M059J (cell line): ENCODE measurements at places on chromosomes 1 and 21. TPM values are rescaled to one million over a fixed set of nuclear protein-coding genes. Genes with fewer than 3 reads are reported as not detected.

Gene CXADR
- total RNA-seq, result 17.7 and 24.1 TPM in 2 replicates

Gene TSPEAR
- not detected in 2 replicates for total RNA-seq

Gene IPO9
- 31.3 and 43.9 TPM in 2 replicates for total RNA-seq

Gene ATP1A4
- not detected in 2 replicates for total RNA-seq

Gene CA6
- total RNA-seq, result not detected in 2 replicates

Gene RGSL1
- not detected in 2 replicates for total RNA-seq

- DNase-seq, result no peak
Observed at GRCh38 chr21:31482460-31482859, 138.4 kb upstream of the TIAM1 start.

DNA sequence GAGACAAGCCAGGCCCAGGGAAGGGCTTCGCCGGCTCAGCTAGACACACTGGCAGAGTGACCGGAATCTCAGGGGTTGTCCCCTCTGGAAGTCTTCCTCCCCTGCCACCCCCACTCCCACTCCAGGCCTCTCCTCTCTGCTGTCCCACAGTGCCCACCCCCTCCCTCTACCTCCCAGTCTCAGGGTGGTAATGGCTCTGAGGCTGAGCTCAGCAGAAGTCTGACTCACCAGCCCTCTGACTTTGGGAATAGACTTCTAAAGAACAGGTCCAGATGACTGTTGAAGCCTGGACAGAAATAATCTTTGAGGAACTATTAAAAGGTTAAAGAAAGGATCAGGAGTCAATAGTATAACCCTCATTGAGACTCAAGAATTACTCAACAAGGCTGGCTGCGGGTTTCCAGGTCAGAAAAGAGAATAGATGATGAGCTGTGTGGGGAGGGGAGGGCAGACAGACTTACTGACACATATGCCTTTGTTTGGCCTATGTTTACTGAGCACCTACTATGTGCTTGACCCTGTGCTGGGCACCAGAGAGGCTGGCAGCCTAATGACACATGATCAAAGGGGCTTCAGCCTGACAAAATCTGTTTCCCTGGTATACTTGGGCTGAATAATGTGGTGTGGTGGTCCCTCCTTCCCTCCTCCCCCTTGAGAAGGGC, 8.2 kb downstream of the HCRTR1 start:
- DNase-seq, result peak; percentile 67

DNA sequence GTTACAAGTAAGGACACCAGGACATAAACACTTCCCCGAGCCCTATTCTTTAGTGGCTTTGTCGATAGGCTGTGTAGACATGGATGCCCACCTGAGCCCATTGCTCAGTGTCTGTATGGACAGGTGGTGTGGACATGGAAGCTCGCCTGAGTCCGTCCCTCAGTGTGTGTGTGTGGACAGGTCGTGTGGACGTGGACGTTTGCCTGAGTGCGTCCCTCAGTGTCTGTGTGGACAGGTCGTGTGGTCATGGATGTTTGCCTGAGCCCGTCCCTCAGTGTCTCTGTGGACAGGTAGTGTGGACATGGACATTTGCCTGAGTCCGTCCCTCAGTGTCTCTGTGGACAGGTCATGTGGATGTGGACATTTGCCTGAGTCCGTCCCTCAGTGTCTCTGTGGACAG, 38.7 kb upstream of the COL6A2 start:
- DNase-seq, result no peak

DNA sequence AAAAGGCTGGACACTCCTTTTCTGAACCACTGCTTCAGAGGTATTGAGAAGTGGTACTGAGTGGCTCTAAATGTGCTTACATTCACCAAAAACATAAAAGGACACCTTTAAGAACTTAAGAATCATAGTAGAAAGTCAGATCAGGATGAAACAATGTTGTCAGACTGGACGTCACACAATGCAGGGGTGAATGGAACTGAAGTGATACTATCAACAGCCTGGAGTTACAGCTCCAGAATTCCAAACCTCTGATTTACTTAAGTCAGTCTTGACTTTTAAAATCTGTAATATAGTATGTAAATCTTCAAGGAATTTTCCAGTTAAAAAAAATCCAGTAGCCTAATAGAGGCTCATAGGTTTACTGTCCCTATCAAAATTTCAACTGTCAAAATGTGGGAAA, 19.3 kb downstream of the ELK4 start:
- DNase-seq, result no peak

DNA sequence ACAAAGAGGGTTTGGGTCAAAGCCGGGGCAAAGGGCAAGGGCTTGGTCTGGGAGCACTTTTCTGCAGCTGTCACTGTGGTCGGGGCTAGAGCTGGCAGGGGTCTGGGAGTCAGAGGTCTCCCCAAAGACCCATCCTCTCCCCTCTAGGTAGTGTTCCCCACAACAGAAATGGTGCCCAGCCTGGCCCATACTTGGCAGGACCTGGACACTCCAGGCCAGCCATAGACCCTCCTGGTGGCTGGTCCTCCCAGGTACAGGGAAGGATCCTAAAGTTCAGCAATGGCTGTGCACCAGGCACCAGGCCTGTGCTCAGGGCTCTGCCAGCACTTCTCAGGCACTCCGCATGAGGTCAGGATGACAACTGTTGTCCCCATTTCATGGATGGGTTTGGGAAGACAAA, 11.0 kb downstream of the ESPN start:
- no peak for DNase-seq

- DNase-seq, result no peak
Observed at GRCh38 chr1:3242408-3243260, 173.6 kb downstream of the PRDM16 start.

DNA sequence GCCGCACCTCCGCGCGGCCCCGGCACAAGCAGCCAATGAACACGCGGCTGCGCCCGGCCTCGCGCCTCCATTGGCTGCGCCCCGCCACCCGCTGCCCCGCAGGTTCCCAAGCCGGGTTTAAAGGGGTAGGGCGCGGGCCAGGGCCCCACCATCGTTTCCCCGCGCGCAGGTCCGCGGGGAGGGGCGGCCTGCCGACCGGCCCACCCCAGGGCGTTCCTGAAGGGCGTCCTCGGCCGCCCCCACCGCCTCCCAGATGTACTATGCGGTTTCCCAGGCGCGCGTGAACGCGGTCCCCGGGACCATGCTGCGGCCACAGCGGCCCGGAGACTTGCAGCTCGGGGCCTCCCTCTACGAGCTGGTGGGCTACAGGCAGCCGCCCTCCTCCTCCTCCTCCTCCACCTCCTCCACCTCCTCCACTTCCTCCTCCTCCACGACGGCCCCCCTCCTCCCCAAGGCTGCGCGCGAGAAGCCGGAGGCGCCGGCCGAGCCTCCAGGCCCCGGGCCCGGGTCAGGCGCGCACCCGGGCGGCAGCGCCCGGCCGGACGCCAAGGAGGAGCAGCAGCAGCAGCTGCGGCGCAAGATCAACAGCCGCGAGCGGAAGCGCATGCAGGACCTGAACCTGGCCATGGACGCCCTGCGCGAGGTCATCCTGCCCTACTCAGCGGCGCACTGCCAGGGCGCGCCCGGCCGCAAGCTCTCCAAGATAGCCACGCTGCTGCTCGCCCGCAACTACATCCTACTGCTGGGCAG, at the start of gene OLIG1:
TSS of gene OLIG1 (plus strand) at position 148 of the 750 bp plus-strand sequence. CDS start at position 254, 106 bp downstream.
- DNase-seq, result peak; percentile 36

GRCh38 chr1:176989754-176990153, 174.8 kb downstream of the ASTN1 start:
- no peak for DNase-seq

DNA sequence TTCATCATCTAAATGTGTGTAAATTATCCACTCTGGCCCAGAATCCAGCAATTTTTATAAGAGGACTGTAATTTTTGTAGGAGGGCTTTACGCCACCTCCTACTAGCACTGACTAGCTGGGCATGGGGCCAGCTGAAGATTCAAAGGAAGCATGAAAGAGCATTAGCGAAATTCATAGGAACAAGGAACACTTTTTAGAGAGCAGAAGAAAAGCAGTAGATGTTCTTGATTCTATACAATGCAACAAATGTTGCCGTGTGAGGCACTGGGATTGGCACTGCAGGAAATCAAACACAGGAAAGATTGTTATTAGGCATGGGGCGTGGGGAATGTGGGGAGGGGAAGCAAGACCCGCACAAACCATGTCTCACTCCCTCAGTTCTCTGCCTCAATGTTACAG, 58.4 kb upstream of the PARP1 start:
- DNase-seq, result peak; percentile 22

- DNase-seq, result no peak
Observed at GRCh38 chr1:68204977-68205630, 27.2 kb downstream of the WLS start.

- DNase-seq, result no peak
Observed at GRCh38 chr1:199152676-199153075, 513.8 kb downstream of the PTPRC start.

GRCh38 chr21:40902299-40902698, 55.3 kb upstream of the DSCAM start:
- DNase-seq, result no peak

GRCh38 chr1:93394514-93394913, 48.8 kb downstream of the DR1 start:
- DNase-seq, result no peak

GRCh38 chr1:192518700-192519099, 56.9 kb upstream of the RGS1 start:
- DNase-seq, result no peak

DNA sequence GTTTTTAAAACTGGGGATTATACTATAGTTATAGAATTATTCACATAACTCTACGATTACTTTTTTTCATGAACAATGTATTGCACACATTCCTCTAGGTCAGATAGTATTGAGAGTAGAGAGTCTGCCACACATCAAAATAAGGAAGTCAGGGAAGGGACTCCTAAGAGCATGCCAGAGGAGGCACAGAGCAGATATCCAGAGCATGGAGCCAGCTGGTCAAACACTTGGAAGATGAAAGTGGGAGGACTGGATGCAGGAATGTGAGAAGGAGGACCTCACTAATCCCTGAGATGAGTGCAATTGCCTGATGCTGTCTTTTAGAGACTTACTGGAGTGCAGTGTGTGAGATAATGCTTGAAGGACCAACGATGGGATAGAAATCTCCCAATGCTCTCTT, 9.6 kb upstream of the RFX5 start:
- DNase-seq, result no peak

DNA sequence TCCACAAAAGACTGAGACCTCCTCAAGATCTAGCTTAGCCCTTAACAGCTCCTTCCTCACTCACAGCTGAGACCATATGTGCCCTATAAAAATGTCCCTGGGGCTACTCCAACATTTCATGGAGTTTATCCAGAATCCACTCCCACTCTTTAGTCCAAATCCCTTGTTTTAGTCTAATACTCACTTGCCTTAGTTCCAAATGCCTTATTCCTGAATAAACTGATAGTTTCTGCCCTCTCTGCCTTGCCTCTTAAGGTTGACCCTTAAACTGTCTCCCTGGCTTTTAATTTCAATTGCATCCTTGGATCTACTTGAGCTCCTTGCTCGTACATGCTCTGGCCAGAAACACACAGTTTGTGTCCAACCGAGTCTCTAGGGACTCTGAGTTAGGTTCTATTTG, 47.3 kb upstream of the LYPLAL1 start:
- DNase-seq, result peak; percentile 17

DNA sequence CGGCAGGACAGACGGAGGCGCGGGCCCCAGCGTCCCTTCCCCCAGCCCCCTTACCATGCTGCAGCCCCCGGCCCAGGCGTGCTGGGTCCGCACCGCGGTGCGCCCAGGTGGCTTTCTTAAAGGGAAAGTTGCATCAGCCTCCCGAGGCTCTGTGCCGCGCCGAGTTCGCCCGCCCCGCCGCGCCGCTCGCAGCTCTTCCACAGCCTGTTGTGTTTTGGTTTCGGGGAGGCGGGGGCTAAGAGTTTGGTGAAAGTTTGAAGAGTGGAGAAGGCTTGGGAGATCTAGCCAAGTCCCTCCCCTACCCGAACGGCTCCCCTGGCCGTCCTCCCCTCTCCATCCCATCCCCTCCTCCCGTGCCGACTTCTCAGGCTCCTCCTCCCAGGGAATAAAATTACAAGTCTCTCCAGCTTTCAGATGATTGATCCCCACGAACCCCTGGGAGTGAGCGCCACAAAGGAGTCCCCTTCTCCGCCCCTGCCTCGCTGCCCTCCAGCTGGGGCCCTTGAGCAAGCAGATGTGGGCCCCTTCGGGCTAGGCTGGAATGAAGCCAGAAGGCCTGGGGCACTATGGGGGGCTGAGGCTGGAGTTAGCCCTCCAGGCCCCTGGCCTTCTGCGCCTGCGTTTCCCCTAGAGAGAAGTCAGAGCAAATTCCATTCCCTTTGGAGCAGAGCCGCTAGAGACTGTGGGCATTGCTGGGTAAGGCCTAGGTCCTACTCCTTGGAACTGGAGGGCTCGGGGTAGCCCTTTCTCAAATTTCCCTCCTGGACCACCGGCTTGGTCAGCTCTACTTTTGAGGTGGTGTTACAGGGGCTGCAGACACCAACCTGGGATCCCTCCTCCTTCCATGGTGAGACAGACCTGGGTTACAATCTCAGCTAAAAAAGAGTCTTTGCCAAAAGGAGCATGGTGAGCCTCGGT, at the start of gene SLC6A9:
TSS of gene SLC6A9 (minus strand) at position 211 of the 918 bp plus-strand sequence. CDS start 7,185 bp downstream, outside the sequence.
- peak; percentile 66 for DNase-seq

- no peak for DNase-seq
Observed at GRCh38 chr21:44418876-44419230, 36.5 kb upstream of the LRRC3 start.

GRCh38 chr1:228280106-228280901, 72.5 kb downstream of the OBSCN start:
- no peak for DNase-seq

- no peak for DNase-seq
Observed at GRCh38 chr1:207333009-207333600, 11.6 kb downstream of the CD55 start.

DNA sequence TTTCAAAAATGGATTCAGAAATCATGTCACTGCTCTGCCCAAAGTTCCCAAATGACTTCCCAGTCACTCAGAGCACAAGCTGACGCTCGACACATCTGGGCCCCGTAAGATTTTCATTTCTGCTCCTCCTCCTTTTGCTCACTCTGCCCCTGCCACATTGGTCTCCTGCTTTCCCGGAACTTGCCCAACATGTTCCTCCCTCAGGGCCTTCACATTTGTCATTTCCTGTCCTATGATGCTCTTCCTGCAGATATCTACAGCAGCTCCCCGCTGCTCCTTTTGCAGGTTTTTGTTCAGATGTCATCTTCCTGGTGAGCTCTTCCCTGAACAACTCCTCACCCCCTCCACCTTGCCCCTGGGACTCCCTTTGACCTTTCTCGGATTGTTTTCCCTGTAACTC, 58.5 kb upstream of the IVNS1ABP start:
- DNase-seq, result peak; percentile 65

DNA sequence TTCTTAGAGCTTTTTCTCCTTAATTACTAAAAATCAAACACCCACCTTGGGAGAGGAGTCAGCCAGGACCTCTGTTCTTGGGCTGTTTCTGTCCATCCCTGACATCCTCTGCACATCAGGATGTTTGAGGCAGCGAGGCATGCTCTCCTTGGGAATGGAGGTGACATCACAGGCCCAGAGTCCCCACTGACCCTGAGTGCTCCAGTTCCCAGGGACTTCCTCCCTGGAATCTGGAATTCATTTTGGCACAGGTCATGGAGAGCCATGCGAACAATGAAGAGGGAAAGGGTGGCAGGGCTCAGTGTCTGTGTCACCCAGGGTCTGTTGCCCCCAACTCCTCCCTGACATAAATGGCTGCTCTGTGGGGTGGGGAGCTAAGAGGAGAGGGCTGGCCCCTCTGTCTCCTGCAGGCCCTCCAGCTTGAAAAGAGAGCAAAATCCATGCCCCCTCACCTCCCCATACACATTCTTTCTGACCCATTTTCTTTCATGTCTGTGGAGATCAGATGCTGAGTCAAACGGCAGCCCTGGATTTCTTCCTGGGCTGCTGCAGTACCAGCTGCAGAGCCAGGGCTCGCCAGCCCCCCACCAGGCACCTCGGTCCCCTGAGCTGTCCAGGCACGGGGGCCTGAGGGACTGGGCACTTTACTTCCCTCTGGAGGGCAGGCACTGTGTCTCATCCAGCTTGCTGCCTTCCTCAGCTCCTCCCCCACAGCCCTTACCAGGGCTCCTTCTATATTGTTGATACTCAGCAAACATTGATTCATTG, 102.0 kb downstream of the NMNAT2 start:
- DNase-seq, result no peak
